HCEC 1CT (cell line): ENCODE measurements at places on chromosomes 6 and 20.

- DNase-seq: no peak
These were observed 146.5 kb upstream of the FERMT1 start for GRCh38 chr20:6269168-6269873.

GRCh38 chr6:84768442-84769174, 4.2 kb upstream of the TBX18 start:
- DNase-seq: no peak

- peak; percentile 26 for DNase-seq
These were observed at the start of gene PRSS35 for GRCh38 chr6:83511901-83512681. Gene PRSS35 (plus strand): TSS chr6:83512534. CDS start chr6:83523442, 10,908 bp downstream.

GRCh38 chr6:11968241-11968806, 43.8 kb upstream of the HIVEP1 start:
- DNase-seq: no peak

DNA sequence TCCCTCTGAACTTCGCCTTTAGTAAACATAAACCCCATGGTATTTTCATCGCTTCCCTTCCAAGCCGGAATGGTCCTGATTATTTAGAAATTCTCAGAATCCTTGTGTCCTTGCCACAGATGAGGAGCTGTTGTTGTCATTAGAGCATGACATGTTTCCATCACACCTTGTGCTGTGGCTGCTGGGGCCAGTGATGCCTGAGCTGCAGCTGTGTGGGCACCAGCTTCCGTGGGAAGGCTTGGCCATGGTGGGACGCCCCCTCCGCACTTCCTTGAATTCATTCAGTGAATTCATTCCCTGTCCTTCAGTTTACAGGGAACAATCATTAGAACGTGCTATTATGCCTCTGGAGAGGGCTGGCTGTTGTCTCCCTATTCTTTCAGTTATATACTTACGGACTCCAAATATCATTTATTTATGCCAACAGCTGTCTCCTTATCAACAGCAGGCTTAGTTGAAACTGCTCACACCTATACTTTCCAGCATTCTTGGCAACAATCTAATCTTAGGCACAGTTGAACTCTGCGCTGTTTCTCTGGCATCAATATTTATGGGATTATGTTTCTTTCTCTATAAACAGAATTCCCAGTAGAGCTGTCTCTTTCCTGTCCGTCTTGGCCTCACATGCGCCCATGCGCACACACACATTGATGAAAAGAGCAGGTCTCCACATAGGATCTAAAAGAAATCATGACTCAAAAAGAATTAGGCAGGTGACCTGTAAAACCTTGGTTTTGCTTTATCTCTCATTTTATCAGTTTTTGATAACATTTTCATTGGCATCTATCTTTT, 9.0 kb downstream of the ADGRF1 start:
- DNase-seq: no peak

- peak; percentile 80 for DNase-seq
These were observed 40.4 kb upstream of the NAA20 start for GRCh38 chr20:19976595-19977372.

- DNase-seq: no peak
These were observed 160.3 kb downstream of the PREX1 start for GRCh38 chr20:48667481-48667880.

DNA sequence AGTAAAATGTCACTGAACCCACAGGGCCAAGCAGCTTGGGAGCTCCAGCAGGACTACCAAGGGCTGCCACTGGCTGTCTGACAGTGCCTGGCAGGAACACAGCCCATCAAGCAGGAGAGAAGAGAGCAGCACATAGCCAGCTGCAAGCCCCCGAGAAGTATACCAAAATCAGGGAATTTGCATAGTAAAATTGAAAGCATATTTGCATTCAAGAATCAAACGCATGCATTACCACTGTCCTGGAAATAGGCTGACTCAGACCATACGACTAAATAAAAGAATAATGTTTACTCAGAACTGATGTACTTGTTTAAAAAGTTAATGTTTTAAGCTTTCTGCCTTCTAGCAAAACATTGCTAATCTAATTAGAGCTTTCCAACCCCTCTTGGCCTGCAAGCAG, 298.1 kb downstream of the TFAP2B start:
- DNase-seq: no peak

GRCh38 chr6:74467533-74468215, 738.2 kb downstream of the COL12A1 start:
- DNase-seq: no peak

GRCh38 chr6:149458196-149458595, 26.6 kb downstream of the ZC3H12D start:
- DNase-seq: peak; percentile 25

- DNase-seq: peak; percentile 85
These were observed 9.2 kb downstream of the ZHX3 start for GRCh38 chr20:41308290-41308711.

- DNase-seq: no peak
These were observed 662.2 kb upstream of the HS3ST5 start for GRCh38 chr6:115004982-115005381.

DNA sequence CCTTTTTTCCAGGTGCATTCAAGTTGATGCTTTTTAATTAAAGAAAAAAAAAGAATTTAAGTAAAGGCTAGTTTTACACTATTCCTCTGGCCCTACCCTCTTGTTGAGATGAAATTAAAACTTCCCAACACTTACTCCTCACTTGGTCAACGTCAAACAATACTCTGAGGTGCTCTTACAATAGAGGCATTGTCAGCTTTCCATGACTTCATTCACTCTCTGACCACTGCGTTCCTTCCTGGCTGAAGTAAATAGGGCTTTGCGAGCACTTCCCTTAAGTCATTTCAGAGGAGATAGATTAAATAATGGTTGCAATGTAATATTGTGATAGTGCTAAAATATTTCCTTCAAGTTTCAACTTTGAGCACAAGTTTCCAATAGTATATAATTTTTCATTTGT, 229.8 kb upstream of the CEP162 start:
- no peak for DNase-seq

DNA sequence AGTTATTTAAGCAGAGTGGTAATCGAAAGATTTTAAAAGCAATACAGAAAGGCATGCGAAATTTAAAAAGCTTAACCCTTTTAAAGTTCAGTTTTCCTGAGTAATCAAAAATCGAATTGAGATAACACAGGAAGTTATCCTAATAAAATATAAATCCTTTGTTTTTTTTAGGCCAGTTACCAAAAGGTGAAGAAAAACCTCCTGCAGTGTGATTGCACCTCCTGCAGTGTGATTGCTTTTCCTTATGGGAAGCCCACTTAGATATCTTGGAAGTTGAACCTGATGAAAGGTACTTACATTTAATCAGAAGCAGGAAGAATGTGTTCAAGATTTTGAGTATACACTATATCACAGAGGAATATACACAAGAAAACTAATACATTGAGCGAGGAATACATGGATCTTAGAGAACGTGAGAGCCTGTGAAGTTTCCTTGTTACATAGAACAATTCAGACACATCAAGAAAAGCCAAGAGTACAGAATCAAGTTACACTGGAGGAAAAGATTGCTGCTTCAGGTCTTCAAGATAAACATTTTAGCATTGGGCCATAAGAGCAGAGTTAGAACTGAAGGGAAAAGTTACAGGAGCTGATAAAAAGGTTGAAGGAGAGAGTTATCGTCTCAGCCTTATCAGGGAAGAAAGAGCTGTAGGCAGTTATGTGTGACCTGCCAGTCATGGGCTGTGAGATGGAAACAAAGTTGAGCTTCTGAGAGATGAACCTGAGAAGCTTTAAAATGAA, 7.7 kb upstream of the TMEM181 start:
- no peak for DNase-seq

GRCh38 chr6:2204272-2204671, 41.1 kb downstream of the GMDS start:
- DNase-seq: no peak

DNA sequence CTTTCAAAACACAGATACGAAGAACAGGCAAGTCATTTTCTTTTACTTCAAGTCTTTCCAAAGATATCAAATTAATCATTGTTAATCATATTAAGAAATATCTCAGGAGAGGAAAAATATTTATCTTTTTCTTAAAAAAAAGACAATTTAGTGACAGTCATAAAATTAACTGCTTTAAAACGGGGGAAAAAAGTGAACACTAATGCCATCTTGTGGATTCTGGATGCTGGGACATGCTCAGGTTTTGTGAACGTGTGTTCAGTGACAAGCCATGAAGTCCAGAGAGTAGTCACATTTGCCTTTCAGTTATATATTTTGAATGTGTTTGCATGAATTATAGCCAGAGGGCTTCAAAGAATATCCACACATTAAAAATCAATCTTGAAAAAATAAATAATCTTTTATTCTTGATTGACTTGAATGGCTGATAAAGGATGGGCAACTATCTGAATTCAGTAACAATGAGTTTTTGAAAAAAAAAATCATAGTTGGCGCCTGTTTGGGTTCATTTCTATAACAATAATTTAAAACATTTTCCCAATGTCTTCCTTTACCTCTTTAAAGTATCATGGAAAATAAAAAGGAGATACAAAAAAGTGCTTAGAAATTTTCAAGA, 74.7 kb upstream of the NOX3 start:
- peak; percentile 62 for DNase-seq

- DNase-seq: no peak
These were observed 81.1 kb upstream of the C6orf118 start for GRCh38 chr6:165390475-165390874.

DNA sequence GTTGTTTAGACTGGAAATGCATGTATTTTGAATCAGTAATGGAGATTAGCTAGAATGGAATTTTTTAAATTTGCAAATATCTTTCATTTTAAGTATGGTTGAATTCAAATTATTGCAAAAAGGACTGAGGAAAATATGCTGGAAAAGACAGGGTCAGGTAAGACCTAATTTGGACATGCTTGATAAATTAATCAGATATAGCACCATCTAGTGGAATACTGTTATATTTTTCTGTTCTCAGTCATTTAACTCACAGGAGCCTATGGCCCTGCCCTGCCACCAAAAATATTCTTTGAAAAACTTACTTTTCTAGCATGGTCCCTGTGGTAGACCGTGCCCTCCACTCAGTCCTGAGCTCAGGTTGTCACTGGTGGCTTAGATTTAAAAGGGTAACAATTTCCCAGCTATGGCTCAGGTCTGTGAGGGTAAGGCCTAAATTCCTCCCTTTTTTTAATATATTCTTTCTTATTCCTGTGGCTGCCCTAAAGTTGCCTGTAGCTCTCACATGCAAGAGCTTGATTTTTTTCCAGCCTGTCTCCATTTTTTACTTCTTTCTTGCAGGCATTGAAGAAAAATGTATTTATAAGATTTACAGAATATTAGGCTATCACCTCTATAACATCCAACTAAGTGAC, 25.3 kb upstream of the KIAA1586 start:
- DNase-seq: peak; percentile 66

GRCh38 chr6:114142258-114142657, 171.3 kb upstream of the HDAC2 start:
- no peak for DNase-seq

DNA sequence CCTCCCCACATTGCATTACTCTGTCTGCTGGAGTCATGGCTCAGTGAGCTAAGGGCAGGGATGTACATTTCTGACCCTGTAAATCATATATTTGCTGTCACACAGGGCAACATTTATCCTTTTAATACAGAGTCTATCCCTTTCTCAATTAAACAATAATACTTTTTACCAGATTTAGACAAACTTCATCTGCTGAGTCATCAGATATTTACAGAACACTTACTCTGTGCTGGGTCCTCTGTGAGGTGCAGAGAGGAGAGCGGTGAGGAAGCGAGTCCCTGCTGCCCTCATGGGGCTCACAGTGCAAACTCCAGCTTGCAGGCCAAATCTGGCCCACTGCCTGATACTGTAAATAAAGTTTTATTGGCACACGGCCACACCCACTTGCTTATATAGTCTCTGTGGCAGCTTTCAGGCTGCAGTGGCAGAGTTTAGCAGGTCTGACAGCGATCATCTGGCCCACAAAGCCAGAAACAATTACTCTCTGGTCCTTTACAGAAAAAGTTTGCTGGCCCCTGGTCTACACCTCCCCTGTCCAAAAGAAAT, 144.5 kb downstream of the CDH26 start:
- DNase-seq: no peak

DNA sequence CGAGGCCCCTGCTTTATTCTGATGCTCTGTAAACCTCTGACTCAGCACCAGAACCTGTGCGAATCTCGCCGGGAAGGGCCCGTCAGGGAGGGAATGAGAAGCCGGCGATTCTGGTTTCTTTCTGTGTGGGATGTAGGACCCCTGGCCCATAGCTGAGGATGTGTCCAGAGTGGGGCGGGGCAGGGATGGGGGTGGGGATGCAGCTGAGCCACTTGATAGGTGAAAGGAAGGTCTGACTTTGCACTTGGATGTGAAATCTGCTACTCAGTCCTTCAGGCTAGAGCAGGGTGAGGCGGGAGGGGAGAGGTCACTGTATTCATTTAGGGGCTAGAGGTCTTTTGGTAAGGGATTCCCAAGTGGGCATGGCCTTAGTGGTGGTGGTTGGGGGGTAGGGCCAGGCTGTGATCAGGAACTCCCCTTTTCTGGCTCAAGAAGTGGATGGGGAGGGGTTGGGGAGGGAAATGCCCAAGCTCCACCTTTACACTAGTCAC, 2.3 kb downstream of the TOX2 start:
- no peak for DNase-seq

DNA sequence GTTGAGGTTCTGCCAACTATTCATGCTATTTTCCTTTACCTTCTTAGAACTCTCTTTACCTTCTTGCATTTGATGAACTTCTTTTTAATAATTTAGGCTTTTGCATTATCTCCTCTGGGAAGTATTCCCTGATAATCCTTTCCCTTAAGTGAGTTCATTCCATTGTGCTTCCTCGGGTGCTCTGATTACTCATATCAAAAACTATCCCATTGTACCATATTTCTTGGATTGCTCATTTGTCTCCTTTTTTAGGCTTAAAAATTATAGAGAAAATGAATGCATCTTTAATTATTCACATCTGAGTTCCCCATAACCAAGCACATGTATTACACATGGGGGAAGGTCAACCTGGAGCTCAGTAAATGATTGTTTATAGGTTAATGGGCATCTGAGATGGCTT, 2.5 kb downstream of the CALHM4 start:
- peak; percentile 94 for DNase-seq

DNA sequence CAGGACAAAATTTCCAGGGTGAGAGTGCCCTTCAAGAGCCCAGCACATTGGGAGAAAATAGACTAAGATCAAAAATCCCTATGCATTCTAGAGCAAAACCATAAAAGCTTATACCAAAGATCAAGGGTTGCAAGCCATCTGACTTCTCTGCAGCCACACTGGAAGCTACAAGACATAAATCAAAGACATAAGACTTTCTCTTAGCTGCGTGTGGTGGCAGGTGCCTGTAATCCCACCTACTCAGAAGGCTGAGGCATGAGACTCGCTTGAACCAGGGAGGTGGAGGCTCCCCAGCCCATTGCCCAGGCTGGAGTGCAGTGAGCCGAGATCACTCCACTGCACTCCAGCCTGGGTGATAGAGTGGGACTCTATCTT, 91.9 kb upstream of the NXT1 start:
- no peak for DNase-seq

- no peak for DNase-seq
These were observed 280.5 kb upstream of the JAG1 start for GRCh38 chr20:10954137-10954840.
